ENCODE measurements at places on chromosomes 6 and 20. TPM values are rescaled to one million over a fixed set of nuclear protein-coding genes. Genes with fewer than 3 reads are reported as not detected.

The EDN1 gene
- under 0.01 TPM for total RNA-seq

The MOCS1 gene
- 12.5 TPM for total RNA-seq

The ECT2L gene
- not detected for total RNA-seq

The ZBP1 gene
- not detected for total RNA-seq

The AGPAT4 gene
- 23.9 TPM for total RNA-seq

The HSPA1A gene
- total RNA-seq, result 35.6 TPM

The LPA gene
- total RNA-seq, result not detected

The PPP1R14C gene
- total RNA-seq, result under 0.01 TPM

The POM121L2 gene
- not detected for total RNA-seq

The MEP1A gene
- not detected for total RNA-seq

The BPIFB4 gene
- total RNA-seq, result not detected

The ID4 gene
- total RNA-seq, result 0.37 TPM

The GMNN gene
- 25.2 TPM for total RNA-seq

The PTGIS gene
- total RNA-seq, result 19.0 TPM

The APOM gene
- 0.59 TPM for total RNA-seq

The RPL7L1 gene
- total RNA-seq, result 158 TPM

The MYCT1 gene
- not detected for total RNA-seq

The RAB44 gene
- not detected for total RNA-seq

The SLC26A8 gene
- total RNA-seq, result under 0.01 TPM

The DOK5 gene
- total RNA-seq, result 5.3 TPM

The PAK5 gene
- total RNA-seq, result not detected

The ZNF512B gene
- 8.1 TPM for total RNA-seq

The C20orf202 gene
- not detected for total RNA-seq

The SRC gene
- total RNA-seq, result 16.2 TPM

The MTG2 gene
- total RNA-seq, result 24.0 TPM

The PCIF1 gene
- 10.7 TPM for total RNA-seq

The ISM1 gene
- total RNA-seq, result 1.5 TPM
